ENCODE measurements at places on chromosomes 11 and 22.
A peak's percentile ranks its signal among the peaks of the same experiment; 100 is the strongest.

DNA sequence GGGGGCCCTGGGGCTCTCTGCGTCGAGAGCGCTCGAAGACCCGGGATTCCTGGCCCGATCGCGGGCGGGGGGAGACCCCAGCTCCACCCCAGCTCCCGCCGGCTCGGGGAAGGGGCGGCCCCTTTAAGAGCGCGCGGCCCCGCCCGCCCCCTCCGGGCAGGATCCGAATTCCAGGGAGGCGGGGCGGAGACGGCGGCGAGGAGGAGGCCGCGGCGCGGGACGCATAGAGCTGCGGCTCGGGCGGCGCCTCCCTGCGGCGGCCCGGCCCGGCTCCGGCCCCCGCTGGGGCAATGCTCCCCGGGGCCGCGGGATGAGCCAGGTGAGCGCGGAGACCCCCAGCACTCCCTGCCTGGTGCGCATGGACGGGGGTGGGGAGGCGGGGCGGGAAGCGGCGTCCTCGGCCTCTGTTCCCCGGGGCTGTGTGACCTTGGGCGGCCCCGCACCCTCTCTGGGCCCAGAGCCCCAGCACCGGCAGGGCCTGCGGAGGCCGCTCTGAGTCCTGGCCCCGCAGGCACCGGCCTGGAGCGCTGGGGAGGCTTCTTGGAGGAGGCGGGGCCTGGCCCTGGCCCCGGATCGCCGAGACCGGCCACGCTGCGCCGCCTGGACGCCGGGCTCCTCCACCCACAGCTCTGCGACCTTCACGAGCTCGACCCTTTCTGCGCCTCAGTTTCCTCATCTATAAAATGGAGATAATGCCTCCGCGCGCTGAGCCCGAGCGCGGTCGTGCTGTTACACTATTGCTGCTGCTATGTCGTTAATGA lies 565 bp downstream of the GAS2L1 start:
- no peak for DNase-seq

GRCh38 chr22:36879775-36880174 lies 19.0 kb downstream of the NCF4 start:
- no peak for DNase-seq

- DNase-seq = peak; percentile 7
Measured at GRCh38 chr22:20111045-20111688, 4.7 kb upstream of the RANBP1 start.

DNA sequence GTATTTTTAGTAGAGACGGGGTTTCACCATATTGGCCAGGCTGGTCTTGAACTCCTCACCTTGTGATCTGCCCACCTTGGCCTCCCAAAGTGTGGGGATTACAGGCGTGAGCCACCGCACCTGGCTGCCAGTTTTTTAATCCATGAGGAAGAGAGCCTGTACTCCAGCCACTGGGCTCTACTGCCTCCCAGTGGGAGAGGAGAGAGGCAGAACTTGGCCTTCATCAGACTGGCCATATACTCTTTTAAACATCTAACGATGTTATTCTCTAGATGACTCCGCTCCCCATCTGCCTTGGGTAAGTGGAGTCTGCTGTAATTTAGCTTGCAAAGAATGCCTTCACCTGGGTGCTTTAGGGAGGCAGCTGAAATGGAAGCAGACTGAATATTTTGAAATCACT lies 34.6 kb downstream of the SLC6A5 start:
- no peak for DNase-seq

- DNase-seq = no peak
Measured at GRCh38 chr22:47144791-47145425, 382.5 kb downstream of the TBC1D22A start.

DNA sequence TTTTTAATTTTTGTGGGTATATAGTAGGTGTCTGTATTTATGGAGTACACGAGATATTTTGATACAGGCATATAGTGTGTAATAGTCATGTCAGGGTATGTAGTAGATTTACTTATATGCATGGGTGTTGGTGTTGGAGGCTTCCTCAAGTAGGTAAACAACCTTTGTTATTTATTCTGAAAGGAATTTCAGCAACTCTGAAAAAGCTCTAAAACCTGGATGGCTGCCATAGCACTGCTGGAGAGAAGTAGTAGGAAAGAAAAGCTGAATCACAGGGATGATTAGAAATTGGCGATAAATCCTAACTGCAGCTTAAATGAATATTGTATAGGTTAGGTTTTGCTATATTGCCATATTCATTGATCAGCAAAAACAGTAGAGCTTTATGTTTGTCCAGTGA lies 44.4 kb upstream of the ST14 start:
- DNase-seq = peak; percentile 43

- no peak for DNase-seq
Measured at GRCh38 chr11:115555336-115556090, 51.3 kb upstream of the CADM1 start.

DNA sequence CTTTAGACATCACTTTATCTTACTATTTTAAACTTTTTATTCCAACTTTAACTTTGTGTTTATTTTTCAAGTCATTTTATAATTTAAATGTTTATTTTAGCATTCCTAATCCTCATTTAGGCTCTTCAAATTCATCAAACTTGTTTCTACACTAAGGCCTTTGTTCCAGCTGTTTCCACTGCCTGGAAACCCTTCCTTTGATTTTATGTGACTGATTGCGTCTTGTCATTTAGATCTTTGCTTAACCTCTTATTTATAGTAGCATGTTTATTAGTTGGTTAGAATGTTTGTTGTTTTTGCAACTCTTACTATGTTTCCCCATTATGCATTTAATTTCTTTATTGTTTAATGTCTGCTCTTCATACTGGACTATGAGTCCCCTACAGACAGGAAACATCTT lies 132.0 kb downstream of the FAM181B start:
- no peak for DNase-seq

DNA sequence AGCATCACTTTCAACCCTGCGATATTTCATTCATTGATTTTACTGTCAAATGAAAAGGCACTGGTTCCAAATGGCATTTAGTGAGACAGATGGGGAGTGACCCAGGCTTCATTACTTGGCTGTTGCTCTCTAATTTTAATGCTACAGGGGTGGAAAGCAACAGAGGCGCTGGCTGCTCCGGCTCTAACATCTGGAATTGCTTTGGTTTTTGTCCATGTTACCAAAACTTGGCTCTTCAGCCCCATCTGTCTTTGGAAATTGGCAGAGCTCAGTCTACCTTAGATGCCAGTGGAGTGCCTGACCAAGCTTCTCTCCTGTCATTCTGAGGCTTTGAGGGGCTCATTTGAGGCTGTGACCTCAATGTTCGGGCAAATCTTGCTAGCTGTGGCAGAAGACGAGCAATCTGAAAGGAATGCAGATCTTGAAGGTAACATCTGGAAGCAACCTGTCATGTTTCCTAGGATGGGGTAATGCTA lies 409.5 kb upstream of the SYN3 start:
- no peak for DNase-seq

- no peak for DNase-seq
Measured at GRCh38 chr11:1923201-1923956, 3.9 kb downstream of the TNNT3 start.

- DNase-seq = no peak
Measured at GRCh38 chr11:1927026-1927847, 7.7 kb downstream of the TNNT3 start.

DNA sequence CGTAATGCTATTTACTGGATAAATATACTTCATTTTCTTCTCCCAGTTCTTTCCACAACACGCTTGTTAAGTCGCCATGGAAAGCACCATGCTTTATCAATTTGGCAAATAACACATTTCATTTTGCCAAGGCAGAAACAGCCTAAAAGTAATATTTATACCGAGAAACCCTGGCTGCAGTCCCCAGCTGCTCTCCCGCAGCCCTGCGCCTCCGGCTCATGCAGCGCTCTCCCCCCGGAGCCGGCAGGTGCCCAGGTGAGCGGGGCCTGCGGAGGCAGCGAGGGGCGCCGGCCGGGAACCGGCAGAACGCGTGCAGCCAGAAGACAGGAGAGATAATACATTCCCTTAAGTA lies 681 bp upstream of the ARHGEF12 start:
- no peak for DNase-seq

GRCh38 chr11:1706634-1707400 lies 9.8 kb downstream of the KRTAP5-6 start:
- no peak for DNase-seq

DNA sequence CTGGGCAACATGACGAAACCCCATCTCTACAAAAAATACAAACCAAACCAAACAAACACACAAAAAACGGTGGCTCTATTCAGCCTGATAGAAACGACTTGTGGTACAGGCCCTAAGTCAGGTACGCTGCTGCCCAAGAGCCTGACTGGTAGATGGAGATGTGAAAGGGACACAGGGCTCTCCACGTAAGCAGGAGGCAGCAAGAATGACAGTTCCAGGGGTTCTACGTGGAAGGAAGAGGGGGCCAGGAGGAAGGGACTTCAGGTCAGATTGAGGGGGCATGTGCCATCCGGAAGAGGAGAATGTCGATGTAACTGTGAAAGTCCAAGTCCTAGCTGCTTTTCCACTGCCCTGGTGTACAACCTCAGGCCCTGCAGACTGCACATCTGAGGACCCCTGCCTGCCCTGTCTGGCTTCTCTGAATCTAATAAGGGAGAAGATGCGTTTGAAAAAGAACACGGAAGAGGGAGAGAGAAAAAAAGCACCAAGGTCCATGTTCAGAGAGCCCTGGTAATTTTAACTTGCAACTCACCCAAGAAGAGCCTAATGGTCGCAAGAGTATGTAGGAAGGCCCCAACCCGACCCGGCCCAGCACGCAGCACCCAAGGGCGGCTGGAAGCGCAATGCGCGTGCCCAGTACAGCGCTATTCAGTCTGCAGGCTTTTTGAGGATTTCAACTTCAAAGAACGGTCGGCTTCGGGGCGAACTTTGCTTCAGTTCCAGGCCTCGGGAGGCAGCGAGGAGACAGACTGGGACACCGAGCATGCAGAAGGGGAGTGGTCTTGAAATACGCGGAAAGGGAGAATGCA lies 909 bp upstream of the ZNRD2 start:
- no peak for DNase-seq

- DNase-seq = no peak
Measured at GRCh38 chr11:46697303-46697702, 3.1 kb downstream of the ARHGAP1 start.

- no peak for DNase-seq
Measured at GRCh38 chr22:35274154-35274871, 17.0 kb downstream of the HMGXB4 start.

- DNase-seq = no peak
Measured at GRCh38 chr11:91926965-91927364, 297.7 kb upstream of the FAT3 start.

- DNase-seq = peak; percentile 24
Measured at GRCh38 chr11:128580612-128581011, 6.7 kb downstream of the ETS1 start.

DNA sequence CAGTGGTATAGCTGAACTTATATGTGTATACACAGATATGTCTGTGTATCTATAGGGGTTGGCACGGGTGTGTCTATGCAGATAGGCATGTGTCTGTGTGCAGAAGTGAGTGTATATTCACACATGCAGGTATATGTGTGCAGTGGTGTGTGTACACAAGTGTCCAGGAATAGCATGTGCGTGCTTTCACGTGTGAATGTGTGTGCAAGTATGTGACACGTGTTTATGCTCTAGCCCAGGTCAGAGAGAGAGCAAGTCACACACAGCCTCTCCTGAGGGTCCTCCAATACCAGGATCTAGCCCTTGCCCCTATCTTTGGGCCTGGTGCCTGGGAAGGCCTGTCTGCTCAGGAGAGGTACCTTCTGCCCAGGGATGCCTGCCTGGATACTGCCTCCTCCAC lies 26.3 kb downstream of the PDE2A start:
- DNase-seq = no peak

DNA sequence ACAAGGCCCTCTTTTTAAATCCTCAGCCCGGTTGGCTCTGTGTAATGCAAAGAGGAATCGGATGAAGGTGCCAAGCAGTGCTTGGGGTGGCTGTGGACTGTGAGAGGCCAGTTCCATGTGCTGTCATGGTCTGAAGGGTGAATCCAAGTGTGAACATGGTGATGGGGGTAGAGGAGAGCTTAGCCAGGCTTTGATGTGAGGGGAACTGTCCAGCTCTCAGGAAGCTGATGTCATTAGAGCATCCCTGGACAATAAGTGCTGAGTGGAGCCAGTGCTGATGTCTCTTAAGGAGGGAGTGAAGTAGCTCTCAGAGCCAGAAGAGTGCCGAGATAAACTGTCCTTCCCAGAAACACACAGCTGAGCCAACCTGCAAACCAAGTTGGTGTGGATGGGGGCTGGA lies 53.6 kb downstream of the NAV2 start:
- no peak for DNase-seq

DNA sequence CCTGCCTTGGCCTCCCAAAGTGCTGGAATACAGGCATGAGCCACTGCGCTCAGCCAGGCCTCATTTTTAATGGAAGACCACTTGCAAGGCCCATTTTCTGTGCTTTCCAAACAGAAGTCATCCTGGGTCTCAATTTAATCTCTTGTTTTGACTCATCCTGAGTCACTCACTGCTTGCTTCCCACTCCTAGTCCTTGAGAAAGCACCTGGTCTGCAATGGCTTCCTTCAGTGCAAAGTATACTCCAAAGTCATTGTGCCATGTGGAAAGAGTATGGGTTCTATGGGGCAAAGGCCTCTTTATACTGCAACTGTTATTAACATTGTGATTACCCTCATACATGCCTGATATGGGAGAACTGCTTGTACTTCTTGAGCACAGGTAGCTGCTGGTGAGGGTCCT lies 18.3 kb upstream of the SLC5A1 start:
- DNase-seq = no peak

DNA sequence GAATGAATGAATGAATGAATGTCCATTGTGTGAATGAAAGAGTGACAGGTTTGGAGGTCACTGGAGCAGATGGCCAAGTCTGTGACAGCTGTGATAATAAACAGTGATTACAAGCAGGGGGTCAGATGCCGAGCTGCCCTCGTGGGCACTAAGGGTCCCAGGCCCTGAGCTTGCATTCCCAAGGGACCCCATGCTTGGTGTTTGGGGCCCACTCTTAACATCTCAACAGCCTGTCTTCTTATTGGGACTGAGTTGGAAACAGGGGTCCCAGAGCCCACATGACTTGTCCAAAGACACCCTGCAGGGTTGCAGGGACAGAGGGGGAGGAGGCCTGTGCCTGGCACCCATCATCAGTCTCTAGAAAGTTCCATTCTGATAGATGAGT lies 12.0 kb upstream of the ANO1 start:
- DNase-seq = no peak

DNA sequence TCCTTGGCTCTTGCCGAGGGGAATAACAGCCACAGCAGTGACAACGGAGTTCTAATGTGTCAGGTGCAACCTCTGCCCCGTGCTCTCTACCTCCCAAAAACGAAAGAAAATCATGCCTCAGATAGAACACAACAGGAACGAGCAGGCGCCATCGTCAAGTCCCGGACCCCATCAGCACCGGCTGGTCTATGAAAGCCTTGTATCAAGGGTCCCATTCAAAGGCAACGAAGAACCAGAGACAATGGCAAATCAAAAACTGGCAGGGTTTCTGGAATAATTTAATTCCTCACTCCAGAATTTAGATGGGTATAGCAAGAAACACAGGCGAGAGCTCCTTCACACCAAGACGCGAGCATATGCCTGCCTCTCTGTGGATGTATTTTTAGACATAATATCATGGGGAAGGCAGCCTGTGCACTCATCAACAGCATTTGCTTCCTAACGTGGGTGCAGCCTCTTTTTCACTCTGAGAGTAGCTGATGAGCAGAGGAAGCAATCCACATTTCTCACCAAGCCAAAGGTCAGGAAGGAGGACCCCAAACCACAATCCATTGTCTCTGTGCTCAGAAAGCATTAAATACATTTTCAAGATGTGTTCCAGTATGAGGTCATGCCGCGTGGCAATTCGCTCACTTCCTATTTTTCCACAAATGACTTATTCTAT lies 193.4 kb upstream of the BLID start:
- no peak for DNase-seq

All from retinal pigment epithelial cell (primary cell).